ENCODE measurements at places on chromosomes 7 and 10.

DNA sequence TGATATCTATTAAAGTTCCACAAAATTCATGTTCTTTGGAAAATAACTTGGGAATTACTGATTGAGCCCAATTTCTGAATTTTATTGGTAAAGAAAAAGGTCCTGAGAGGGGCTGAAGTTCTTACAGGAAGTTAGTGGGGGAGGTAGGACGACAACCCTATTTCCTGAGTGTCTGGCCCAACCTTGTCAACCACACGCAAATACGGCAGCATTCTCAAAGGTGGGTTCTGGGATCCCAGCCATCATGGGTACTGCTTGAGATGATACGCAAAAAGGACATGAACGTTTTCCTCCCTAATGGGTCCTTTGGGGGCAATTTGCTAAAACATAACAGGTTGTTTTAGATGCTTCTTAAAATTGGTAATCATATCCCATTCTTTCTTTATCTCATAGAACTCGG lies 2.7 kb upstream of the PDCD4 start:
- DNase-seq, result no peak

DNA sequence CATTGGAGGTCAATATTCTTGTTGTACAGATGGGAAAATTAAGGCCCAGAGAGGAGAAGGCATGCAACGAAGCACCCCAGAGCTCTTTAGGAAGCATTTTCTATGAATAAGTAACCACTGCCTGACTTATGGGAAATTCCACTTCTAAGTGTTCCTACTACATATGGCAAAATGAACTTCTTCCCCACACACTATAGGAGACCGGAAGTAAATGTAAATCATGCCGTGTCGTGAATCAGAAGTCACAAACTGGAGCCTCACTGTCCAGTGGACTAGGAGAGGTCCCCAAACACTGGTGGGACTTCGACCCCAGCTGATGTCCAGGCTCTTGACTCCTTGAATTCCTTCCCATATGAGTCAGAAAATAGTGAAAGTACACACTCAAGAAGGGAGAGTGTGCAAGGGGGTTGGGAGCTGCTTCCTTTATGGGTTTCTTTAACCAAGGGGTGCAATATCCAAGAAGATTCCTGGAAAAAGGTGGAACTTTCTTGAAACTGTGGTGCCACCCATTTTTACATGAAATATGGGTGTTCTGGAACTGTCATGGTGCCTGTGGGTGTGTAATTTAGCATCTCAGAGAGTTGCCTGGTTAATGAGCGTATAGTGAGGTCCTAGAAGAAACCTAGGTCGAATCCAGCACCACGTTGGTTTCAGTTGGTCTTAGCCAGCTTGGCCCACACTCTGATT lies 6.7 kb downstream of the RASSF4 start:
- no peak for DNase-seq

DNA sequence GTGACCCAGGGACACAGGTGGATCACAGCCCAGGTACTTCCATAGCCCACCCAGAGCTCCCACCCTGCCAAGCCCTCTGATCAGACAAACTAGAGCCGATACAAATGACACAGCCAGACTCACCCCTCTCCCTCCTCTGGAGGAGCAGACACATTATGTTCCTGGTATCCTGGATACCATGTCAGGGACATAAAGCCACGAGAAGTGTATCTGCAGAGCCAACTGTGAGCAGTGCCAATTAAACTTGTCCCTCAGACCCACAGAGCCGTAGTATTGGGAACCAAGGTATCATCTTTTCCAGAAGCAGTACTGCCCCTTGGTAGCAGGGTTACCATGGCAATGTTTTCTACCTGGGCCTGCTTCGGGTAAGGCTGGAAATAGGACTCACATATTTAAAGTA lies 47.3 kb upstream of the CPXM2 start:
- DNase-seq, result no peak

DNA sequence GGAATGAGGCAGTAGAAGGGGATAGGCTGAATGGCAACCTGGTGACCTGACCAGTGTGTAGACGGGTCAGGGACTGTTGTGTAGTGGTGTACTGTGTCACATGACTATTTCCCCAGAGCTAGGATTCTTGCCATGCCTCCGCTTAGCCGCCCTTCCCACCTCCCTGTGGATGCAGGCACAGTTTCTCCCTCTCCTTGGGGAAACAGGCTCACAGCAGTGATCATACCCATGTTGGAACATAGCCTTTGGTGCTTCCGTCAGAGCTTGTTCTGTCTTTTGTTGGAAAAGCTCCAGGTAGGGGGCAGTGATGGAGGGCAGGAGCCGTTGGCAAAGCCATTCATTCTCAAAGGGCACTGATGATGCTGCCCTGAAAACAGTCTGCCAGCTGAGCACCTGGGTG lies 44.3 kb downstream of the OGDH start:
- DNase-seq, result no peak

DNA sequence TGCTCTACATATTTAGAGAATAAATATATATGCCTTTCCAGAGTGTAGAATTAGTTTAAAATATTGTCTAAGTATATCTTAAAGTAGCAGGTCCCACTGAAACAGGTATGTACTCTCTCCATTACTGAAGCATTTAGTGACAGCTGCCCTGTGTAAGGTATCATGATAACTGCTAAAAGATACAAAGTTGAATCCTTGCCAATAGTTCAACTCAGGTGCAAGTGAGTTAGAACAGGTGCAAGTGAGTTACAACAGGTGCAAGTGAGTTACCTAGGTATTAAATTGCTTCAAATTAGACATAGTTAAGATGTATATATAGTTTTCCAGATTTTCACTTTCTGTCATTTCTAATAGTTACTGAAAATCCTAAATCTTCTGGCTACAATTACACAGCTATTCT lies 119.1 kb downstream of the CNOT4 start:
- DNase-seq, result no peak

- DNase-seq, result no peak
Observed at GRCh38 chr10:24589265-24589664, 134.4 kb downstream of the ARHGAP21 start.

- DNase-seq, result no peak
Observed at GRCh38 chr10:13998163-13998835, 332.4 kb downstream of the FRMD4A start.

DNA sequence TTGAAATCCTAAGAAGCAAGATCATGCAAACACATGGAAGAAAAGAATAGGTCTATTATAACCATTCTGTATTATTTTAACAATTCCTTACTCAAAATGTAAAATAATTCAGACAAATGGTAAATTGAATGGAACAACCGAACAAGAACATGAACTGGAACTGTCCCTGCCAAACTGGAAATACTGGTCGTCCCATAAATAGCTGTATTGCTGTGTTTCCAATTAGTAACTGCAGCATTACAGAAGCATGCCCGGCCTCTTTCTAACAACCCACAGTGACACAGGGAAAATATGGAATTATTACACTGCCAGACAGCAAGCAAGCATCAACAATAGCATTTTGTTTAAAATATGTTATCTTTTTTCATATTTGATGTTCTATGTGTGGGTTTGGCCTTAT lies 1138.5 kb upstream of the PHF14 start:
- no peak for DNase-seq
